ENCODE measurements at places on chromosomes 5 and 9.

DNA sequence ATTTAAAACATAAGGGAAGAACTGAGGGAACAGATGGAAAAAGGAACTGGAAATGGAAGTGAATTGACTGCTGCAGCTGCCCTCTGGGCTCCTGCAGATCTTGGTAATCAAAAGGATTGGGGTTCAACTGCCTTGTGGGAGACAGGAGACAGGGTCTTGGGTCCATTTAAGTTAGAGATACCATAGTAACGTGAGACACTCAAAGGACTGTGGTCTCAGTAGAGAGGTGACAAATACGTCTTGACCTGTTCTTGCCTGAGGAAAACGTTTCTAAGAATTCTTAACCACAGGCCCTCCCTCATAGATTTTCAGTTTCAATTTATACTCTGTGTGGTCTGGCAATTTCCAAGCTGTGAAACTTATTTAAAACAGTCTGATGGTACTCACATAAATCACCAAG is 100.8 kb upstream of the DHFR start:
- DNase-seq = no peak

DNA sequence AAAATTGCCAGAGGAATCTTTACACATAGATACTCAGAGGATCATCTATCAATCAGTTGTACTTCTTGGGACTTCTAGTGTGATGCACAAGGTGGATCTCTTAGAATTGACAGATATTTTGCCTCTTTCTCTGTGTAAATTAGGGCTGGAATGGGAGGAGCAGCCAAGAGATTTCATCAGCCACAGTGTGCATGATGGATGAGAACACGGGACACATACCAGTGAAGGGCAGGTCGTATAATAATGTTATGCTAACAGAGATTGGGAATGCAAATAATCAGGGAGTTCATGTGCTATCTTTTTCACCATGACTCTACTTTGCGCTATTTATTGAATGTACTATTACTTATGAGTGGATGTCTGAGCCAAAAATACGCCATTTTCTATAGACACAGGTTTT is 43.3 kb upstream of the ISOC1 start:
- DNase-seq = no peak

GRCh38 chr5:20556115-20556763 is 568.2 kb upstream of the CDH18 start:
- no peak for DNase-seq

DNA sequence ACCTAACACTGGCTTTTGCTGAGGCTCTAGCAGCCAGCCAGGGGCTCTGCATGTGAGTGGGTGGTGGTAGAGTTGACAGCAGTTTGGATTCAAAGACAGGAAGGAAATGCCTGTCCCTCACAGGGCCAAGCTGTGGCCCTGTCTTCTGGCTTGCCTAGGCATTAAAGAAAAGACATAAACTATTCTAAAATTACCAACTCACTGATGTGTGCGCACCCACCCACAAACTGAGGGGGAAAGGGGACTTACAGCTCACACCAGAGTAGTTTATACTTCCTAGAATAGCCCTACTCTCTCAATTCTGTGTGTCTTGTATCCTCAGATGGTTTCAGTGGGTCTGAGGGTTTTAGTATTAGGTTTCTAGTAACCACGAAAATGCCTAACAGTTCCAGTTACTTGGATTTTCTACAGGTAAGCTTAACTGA is 18.3 kb upstream of the IL13 start:
- DNase-seq = no peak

- DNase-seq = no peak
These were observed 548.8 kb upstream of the CDH18 start for GRCh38 chr5:20536813-20537212.

- no peak for DNase-seq
These were observed at the start of gene PCDHGA12 for GRCh38 chr5:141430332-141431113. Gene PCDHGA12, plus strand, starts transcription at chr5:141430507. Its CDS starts 253 bp downstream, at chr5:141430760.

DNA sequence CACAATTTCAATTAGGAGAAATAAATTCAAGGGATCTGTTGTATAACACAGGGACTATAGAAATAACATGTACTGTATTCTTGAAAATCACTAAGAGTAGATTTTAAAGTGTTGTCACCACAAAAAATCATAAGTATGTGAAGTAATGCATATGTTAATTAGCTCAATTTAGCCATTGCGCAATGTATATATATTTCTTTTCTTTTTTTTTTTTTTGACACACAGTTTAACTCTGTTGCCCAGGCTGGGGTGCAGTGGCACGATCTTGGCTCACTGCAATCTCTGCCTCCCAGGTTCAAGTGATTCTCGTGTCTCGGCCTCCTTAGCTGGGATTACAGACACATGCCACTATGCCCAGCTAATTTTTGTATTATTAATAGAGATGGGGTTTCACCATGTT is 70.2 kb downstream of the XRCC4 start:
- DNase-seq = no peak

- no peak for DNase-seq
These were observed 26.7 kb downstream of the APBA1 start for GRCh38 chr9:69645488-69645887.

DNA sequence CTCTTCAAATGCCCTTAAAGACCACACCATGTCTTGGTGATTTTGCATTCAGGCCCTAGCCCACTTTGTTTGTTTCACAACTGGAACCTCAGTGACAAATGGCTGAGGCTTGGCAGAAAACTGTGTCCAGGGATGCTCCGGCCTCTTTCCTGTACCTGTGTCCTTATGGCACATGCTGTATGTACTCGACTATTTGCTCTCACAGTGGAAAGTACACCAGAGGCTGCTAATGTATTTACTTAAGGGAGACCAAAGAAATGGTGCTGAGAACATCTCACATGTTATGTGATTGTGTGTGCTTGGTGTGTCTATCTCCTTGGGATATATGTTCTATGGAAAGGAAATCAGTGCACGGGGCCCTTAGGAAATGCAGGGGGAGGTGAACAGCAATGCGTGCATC is 263.3 kb downstream of the GADD45G start:
- DNase-seq = no peak

DNA sequence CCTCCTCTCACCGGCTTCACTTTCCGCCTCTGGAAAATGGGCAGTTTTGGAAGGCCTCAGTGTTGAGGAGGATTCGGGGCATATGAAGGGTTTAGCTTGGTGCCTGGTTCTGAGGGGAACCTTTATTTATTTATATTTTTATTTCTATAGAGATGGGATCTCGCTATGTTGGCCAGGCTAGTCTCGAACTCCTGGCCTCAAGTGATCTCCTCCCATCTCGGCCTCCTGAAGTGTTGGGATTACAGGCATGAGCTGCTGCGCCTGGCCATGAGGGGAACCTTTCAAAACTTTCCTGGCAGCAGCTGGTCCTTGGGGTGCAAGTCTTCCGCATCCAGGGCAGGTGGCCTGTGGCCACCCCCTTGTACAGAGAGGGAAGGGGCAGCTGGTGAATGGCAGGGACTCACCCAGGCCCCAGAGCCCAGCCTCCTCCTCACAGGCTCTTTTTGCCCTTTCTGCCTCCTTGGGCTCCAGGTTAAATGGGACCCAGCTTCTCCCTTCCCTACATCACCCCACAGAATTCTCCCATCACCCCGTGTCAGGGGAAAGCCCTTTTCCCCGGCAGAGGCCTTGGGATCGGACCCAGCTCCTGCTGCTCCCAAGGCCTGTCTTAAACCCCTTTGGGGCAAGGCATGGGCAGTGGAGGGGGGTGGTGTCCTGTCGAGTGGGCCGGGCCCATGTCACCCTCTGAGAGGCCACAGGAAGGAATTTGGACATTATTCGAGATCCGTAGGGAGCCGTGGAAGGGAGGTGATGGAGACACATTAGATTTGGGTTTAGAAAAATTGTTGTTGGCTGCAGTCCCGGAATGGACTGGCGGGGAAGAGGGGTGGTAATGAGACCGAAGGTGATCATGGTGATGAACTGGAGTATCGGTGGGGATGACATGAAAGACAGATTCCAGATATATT is 5.9 kb downstream of the NCS1 start:
- DNase-seq = no peak

GRCh38 chr5:159156426-159157238 is 52.7 kb downstream of the RNF145 start:
- DNase-seq = no peak

DNA sequence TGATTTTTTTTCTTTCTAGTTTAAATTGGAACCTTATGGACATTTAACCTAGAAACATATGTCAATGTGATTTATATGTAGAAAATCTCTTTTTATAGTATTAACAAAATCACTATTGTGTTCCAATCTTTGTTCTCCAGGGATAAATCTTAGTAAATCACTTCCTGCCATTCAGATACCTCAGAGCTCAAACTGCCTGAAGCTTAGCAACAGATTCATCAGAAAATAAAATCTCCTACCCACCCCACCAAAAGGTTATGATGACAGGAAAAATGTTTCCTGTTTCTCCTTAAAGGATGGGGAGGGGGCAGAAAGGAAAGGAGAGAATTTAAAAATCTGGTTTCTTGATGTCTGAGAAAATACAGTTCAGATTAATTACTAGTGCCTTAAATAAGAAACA is 105.0 kb upstream of the TUT7 start:
- DNase-seq = no peak

- DNase-seq = no peak
These were observed 1045.3 kb downstream of the TLE1 start for GRCh38 chr9:80644044-80644443.

DNA sequence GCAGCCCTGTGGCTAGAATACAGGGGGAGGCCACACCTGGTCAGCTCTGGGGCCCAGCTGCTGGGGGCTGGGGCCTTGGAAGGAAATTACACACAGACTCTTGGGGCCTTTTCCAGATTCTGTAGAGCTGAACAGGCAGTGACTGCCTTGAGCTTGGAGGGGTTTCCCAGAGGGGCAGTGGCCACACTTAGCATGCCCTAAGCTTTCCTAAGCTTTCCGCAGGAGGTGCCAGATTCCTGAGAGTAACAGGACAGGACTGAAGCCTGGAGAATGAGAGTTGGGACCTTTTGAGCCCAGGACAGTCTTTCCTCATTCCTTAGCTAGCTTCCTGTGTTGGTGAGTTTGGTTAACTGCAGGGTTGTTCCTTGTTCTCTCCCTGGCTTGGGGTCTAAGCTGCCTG is 1.4 kb downstream of the TBC1D13 start:
- no peak for DNase-seq

- no peak for DNase-seq
These were observed 147.3 kb downstream of the ARSB start for GRCh38 chr5:78837836-78838235.

- no peak for DNase-seq
These were observed 628.8 kb upstream of the RGMB start for GRCh38 chr5:98144710-98145109.

- no peak for DNase-seq
These were observed 12.3 kb downstream of the SUSD1 start for GRCh38 chr9:112162621-112163413.

DNA sequence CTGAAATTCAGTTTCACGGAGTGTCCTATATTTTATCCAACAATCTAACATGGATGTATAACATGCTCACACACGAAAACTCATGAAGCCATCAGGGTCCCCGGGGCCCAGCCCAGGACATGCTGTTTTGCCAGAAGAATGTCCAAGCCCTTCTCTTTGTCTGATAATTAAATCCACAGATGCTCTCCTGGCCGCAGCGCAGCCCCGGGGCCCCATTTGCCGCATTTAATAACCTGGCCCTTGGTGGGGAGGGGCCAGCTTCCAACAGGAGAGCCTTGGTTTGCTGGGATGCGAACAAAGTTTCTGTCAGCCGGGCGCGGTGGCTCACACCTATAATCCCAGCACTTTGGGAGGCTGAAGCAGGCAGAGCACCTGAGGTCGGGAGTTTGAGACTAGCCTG is 30.0 kb downstream of the PLPP7 start:
- no peak for DNase-seq

- no peak for DNase-seq
These were observed 186.8 kb downstream of the SEMA5A start for GRCh38 chr5:9358961-9359685.

DNA sequence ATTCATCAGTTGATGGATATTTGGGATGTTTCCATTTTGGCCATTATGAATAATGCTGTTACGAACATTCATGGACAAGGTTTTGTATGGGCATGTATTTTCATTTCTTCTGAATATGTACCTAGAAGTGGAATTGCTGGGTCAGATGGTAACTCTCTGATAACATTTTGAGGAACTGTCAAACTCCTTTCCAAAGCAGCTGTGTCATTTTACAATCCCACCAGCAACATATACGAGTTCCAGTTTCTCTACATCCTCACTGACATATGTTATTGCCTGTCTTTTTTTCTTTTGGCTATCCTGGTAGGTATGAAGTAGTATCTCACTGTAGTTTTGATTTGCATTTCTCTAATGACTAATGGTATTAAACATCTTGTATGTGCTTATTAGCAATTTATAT is 86.7 kb downstream of the PRKACG start:
- DNase-seq = no peak

DNA sequence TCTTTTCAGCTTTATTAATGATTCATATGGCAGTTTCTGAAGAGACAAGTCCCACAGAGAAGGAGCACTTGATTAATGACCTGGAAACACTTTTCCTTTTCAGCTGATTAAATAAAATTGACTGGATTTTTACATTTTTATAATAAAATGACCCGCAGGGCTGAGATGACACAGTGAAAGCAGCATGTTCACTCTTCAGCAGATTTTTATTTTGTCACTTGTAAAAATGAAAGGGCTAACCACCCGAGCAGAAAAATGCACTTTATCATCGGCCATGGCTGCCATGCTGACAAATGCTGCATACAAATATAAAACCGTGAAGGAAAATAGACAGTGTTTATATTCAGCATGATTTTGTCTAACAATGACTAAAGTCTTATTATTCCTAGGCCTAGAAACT is 321.6 kb upstream of the ITGA1 start:
- no peak for DNase-seq

GRCh38 chr5:76427206-76428140 is 24.4 kb downstream of the IQGAP2 start:
- DNase-seq = no peak

- DNase-seq = no peak
These were observed 9.7 kb upstream of the HSPB3 start for GRCh38 chr5:54445691-54446378.

DNA sequence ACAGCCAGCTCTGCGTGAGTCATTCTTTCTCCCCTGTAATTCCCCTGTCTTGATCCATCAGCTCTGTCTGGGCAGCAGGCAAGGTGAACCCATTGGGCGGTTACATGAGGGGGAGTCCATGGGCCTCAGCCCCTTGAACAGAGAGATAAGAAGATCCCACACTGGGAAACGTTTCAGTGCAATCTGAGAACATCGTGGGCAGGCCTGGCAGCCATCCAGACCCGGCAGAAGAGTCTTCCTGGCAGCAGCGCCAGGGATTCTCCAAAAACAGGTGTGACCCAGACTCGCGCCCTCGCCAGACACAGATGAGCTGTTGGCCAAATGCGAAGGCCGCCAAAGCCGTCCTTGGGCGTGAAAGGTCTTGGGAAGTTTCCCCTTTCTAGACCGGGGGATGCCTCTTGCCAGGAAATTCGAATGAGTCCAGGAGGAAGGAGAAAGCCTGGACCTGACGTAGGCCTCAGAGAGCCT is 6.4 kb upstream of the SLC12A7 start:
- DNase-seq = no peak

DNA sequence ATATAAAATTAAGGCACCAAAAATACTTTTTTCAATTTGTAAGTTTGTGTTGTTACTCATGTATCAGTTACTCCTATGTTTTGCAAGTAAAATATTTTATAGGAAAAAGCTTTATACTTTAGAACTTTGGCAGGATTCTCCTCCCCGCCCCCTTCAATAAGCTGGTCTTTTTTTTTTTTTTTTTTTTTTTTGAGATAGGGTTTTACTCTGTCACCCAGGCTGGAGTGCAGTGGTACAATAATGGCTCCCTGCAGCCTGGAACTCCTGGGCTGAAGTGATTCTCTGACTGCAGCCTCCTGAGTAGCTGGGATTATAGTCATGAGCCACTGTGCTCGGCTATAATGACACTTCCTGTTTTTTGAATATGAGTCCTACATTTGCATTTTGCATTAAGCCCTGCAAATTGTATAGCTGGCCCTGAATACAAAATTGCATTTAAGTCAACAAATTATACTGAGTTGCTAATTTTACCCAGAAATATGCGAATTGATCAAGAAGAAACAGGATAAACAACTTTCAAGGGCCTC is 192.9 kb downstream of the PIK3R1 start:
- DNase-seq = no peak
